Smooth muscle cell of the brain vasculature (primary cell): ENCODE measurements at places on chromosomes 5 and 9.
A peak's percentile ranks its signal among the peaks of the same experiment; 100 is the strongest.

DNA sequence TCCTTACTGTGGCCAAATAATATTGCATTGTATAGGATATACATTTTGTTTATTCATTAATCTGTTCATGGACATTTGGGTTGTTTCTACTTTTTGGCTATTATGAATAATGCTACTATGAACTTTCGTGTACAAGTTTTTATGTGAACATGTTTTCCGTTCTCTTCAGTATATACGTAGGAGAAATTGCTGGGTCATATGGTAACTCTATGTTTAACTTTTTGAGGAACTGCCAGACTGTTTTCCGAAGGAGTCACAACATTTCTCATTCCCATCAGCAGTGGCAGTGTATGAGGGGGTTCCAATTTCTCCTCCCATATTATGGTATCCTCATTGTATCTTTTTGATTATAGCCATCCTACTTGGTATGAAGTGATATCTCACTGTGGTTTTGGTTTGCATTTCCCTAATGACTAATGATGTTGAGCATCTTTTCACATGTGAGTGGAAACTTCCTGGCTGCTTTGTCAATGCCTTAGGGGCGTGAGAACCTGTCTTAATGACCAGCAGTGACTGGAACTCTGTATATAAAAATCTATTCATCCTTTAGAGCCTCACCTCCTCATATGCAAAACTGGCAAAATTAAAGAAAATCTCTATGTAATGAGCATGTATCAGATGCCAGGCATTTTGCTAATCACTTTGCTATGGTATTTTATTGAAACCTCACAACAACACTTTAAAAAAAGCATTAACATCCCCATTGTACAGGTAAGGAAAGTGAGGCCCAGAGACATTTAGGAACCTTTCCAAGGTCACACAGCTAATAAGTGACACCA is 47.8 kb upstream of the TGFBR1 start:
- DNase-seq: no peak

DNA sequence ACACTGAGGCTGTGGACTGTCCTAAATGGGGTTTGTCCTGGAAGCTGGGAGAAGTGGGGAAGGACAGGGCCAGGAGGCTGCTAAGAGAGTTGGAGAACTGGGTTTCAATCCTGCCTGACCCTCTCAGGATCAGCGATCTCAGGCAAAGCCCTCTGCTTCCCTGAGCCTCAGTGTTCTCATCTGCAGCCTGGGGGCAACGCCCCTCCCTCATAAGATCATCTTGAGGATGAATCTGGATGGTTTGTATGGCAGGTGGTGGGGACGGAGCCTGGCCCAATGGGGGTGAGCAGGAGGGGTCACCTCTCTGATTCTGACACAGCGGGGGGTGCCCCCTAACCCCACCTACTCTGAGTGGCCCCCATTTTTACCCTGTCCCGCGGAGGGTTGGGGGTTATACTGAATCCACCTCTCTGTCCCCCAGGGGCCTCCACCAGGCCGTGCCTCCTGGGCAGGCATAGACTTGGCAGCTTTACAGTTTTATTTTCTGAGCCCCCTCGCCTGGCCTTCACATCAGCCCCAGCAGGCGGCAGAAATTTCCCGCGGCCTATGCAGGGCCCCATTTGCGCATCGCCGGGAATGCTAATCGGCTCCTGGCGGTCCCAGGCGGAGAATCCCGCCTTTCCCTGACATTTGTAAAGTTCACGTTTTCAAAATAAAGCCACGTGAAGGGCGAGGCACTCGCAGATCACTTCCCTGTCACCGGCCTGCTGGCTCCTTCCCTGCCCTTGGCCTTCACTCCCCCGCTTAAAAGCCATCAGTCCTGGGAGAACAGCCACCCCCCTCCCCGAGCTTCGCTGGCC is 17.8 kb upstream of the LAMC3 start:
- no peak for DNase-seq

- DNase-seq: no peak
These were observed 171.5 kb downstream of the EDIL3 start for GRCh38 chr5:84213212-84213611.

GRCh38 chr5:108381350-108381953 is 446 bp downstream of the FBXL17 start:
- peak; percentile 26 for DNase-seq

DNA sequence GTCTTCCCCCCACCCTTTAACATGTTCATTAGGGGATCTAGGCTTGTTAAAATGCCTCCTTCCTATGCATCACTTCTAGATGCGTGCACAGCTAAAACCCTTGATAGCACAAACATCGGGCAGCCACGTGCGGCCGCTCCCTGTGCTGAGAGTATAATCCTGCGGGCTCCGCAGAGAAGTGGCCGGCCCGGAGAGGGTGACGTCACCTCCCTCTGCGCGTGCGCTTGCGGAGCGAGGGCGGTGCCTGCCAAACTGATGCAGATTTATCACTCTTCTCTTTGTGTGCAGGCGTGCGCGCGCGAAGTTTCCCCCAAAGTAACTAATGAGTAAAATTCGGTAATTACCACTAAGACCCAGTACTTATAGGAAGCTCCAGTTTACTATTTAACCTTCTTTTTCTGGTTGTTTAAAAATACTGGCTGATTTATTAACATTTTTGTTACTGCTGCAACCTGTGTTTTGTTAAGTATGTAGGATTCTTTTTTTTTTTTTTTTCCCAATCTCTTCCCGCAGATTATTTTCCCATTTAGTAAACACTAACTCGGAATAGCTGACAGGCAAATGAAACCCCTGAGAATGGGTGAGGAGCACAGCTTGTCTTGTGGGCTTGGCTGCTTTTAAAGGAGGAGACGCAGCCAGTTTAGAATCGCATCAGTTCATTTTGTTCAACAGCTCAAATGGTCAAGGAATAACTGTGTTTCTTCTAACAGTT is 121.6 kb downstream of the TRIO start:
- peak; percentile 74 for DNase-seq

DNA sequence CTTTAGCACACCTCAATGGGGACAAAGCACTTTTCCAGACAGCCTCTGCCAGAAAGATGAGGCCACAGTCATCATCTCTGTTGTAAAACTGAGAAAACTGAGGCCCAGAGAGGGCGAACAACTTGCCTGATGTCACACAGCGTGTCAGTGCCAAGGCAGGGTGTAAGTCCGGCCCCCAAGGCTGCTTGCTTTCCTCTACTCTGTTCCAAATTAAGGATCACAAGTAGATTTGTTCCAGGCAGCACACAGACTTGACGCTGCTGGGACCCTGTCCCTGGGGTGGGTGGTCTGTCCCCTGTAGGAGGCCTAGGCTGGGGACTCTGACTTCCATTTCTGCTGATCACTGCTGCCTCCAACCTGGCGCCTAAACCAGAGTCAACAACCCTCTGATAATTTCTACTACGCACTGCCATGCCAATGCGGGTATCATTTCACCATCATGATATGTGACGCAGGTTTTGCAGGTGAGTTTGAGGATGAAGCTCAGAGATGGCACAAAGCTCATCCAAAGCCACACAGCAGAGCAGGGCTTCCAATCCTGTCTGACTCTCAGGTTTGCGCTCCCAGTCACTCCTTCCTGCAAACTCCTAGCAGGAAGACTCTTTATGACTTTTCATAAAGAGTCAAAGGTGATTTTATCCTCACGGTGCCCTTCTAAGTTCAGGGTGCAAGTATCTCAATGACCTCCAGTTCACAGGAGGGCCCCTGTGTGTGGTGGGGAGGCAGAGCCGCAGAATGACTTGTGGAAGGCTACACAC is 13.5 kb upstream of the RALGDS start:
- no peak for DNase-seq

- no peak for DNase-seq
These were observed 19.0 kb upstream of the PHF19 start for GRCh38 chr9:120895951-120896350.

- no peak for DNase-seq
These were observed 74.0 kb upstream of the PLPP1 start for GRCh38 chr5:55608595-55609349.

DNA sequence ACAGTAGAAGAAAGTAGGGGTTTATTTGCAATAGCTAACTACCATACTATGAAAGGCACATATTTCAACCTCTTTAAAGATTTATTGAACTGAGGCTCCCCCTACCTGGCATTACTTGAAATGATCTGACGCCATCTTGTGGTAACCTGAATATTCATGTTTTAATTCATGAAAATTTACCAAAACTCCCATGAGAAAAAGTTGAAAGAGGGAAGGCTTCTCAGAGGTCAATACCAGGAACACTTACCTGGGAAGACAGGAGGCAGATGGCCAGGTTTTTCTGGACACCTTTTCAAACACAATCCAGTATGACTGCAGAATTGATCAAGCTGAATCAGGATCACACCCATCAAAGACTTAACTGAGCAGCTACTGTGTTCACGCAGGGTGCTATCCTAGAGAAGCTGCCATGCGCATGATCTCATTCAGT is 9.4 kb downstream of the PRELID2 start:
- peak; percentile 29 for DNase-seq

GRCh38 chr5:5598547-5599113 is 176.2 kb downstream of the ICE1 start:
- no peak for DNase-seq

GRCh38 chr9:69689991-69690538 is 17.9 kb upstream of the APBA1 start:
- DNase-seq: no peak

GRCh38 chr5:120630550-120630949 is 166.4 kb downstream of the PRR16 start:
- no peak for DNase-seq

GRCh38 chr5:42970636-42971559 is 69.2 kb downstream of the ANXA2R start:
- no peak for DNase-seq

- no peak for DNase-seq
These were observed 3.0 kb upstream of the FGF18 start for GRCh38 chr5:171416160-171417049.

- no peak for DNase-seq
These were observed 49.8 kb upstream of the NREP start for GRCh38 chr5:111806753-111807152.

- DNase-seq: peak; percentile 60
These were observed 39.2 kb downstream of the TLE4 start for GRCh38 chr9:79610791-79611614.

DNA sequence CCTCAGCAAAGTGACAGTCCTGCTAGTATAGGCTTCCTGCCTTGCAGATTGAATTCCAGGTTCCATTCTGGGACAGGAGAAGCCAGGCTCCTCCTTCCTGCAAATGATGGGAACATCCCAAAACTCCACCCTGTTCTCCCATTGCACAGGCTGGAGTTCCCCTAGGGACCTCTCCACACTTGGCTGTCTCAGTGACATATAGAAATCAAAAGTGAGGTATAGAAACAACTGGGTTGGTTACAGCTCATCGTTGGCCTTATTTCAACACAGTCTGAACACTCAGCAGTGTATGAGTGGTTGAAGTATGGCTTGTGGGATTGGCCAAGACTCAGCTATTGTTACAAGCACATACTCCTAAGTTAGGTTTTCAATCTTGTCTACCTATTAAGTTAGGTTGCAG is 157.8 kb upstream of the FTMT start:
- DNase-seq: no peak

- DNase-seq: no peak
These were observed 35.8 kb upstream of the SHISAL2B start for GRCh38 chr5:64654561-64654938.

GRCh38 chr5:58999804-59000203 is 416.9 kb downstream of the RAB3C start:
- DNase-seq: no peak

- no peak for DNase-seq
These were observed 19.4 kb downstream of the CXCL14 start for GRCh38 chr5:135559354-135559753.

- DNase-seq: no peak
These were observed 111.3 kb upstream of the PCA3 start for GRCh38 chr9:76652894-76653293.

DNA sequence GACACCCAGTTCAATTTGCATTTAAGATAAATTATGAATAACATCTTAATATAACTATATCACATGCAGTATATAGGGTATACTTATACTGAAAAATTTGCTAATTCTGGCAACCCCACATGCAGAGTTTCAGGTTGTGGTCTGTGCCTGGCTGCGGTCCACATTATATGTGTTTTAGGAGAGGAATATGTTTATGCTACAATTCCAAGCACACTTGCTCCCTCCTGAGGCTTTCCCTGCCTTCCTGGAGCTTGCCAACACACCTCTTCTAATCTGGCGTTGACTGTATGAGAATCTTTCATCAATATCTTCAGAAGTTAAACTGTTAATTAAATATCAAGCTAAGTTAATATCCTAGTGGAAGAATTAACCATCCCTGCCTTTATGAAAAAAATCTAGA is 45.2 kb downstream of the SEMA5A start:
- no peak for DNase-seq

DNA sequence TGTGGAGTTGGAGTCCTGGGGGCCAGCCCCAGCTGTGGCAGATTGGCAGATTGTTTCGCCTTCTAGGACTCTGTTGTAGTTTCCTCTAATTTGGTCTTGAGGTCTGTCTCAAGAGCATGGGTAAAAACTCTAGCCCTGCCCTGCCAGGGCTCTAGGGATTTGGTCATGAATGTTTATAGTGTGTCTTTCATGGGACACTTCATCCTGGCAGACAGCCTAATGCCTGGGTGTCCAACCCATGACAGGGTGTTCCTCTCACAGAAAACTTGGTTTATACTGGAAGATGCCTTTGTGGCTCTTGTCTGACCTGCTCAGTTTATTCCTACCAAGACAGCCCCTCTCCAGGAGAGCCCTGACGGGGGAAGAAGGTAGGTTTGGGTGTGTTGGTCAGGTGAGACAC is 45.5 kb downstream of the GALNT12 start:
- no peak for DNase-seq

DNA sequence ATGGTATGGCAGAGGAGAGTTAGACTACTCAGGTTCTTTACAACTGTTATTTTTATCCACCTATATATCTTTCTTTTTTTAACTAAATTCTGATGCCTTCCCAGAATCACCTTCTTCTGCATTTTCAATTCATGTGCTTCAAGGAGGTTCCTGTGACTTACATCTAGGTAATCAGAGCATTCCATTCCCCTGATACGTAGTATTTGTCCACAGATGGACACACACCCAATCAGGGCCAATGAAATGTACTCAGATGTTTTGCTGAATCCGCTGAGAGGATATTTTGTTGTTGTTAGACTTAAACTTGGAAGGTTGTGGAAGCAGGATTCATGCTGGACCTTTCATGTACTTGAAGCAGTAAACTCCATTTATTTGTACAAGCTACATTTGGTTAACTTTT is 159.4 kb upstream of the FER start:
- no peak for DNase-seq

- no peak for DNase-seq
These were observed 132.5 kb upstream of the HAND1 start for GRCh38 chr5:154610321-154611154.
